Stimulated activated CD4-positive, alpha-beta T cell treated with anti-CD3 and anti-CD28 coated beads, Interleukin-15, amount 100 ng/mL, for 48 hours (primary cell): ENCODE measurements at places on chromosomes 7 and 10.

GRCh38 chr10:63573068-63573697 is 52.0 kb downstream of the REEP3 start:
- DNase-seq: no peak

GRCh38 chr10:120103738-120104560 is 211.4 kb downstream of the SEC23IP start:
- DNase-seq: no peak

GRCh38 chr10:128009372-128010126 is 102.6 kb downstream of the PTPRE start:
- DNase-seq: no peak

DNA sequence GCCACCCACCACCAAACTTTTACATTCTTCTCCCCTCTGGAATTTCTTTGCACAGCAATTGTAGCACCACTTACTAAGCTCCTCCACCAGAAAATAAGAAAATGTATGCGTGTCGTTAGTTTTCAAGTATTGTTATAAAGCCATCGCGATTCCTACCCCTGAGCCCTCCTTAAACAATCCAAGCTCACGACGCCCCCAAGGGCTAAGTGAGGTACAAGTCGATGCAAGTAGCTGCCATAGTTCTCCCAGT is 1.3 kb downstream of the FRAT2 start:
- no peak for DNase-seq

- no peak for DNase-seq
These were observed 61.6 kb downstream of the ANKRD7 start for GRCh38 chr7:118286131-118286530.

GRCh38 chr10:35172574-35172973 is 45.9 kb downstream of the CREM start:
- DNase-seq: no peak

- DNase-seq: no peak
These were observed 354.0 kb downstream of the PHF14 start for GRCh38 chr7:11327633-11328032.

DNA sequence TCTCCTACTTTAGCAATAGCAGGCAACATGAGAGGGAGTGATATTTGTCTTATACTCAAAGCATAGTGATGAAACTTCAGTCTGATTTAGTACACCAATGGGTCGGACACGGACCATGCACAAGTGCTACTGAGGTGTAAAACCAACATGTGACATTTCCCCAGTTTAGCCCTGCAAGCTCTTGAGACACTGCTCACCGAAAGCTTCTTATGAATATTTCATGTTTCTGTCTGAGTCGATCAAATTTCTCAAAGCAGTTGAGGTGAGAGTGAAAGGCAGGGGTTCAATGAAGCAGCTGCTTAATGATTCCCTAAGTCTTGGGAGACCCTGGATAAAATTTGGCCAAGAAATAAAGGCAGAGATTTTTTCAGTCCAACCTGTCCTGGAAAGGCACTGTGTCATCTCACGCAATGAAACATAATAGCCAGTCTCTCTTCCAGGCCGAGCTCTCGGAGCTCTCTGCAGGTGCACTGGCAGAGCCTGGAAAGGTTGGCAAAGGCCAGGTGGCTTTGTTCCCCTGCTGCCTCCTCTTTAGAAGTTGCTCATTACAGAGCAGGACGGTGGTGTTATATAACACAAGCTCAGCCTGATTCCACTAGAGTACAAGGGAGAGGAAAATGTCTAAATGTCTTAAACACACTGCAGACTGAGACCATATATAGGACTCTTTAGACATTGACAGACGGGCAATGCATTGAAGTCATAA is 33.9 kb upstream of the XPNPEP1 start:
- no peak for DNase-seq

- DNase-seq: no peak
These were observed 100.1 kb upstream of the GLCCI1 start for GRCh38 chr7:7868572-7868899.

- no peak for DNase-seq
These were observed 15.0 kb downstream of the FZD9 start for GRCh38 chr7:73448609-73449008.

DNA sequence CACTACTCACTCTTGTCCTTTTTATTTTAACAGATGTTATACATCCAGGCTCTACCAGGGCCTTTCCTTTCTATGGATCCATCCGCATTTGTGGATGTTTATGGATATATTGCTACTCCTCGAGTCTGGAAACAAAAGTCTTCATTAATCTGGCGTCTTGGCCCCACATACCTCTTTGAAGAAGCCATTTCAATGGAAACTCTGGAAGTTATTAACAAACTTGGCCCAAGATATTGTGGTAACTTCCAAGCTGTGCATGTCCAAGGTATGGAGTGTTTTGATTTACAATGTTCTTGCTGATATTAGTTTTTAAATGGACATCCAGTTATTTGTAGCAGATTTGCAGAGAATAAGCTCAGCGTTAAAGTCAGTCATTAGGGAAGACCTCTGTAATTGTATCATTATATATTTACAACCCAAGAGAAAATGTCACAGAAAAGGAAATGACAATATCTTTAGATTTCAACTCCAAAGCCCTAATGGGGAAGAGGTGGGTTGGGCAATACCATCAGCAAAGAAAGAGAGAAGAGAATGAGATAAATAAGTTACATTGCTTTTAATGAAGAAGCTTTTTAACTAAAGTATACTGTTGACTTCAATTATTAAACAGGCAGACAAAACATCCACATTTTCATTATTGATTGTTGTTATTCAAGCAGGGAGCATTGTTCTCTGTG is 102.1 kb downstream of the WDFY4 start:
- no peak for DNase-seq

DNA sequence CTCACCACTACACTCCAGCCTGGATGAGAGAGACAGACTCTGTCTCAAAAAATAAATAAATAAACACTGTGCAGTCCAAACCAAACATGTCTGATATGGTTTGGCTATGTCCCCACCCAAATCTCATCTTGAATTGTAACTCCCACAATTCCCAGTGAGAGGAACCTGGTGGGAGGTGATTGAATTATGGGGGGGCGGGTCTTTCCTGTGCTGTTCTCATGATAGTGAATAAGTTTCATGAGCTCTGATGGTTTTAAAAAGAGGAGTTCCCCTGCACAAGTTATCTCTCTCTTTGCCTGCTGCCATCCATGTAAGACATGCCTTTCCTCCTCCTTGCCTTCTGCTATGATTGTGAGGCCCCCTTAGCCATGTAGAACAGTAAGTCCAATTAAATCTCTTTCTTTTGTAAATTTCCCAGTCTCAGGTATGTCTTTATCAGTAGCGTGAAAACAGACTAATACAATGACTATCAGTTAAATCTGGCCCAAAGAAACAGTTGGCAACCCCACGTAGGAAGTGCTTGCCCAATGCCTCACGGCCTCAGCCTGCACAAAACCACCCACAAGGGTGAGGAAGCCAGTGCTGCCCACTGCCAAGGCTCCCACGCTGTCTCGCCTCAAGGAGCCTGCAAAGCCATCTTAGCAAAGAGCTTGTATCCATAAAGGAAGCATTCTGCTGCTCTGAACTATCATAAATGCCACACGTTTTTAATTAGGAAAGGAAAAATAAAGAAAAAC is 64.7 kb downstream of the PIK3AP1 start:
- DNase-seq: no peak

- no peak for DNase-seq
These were observed 46.8 kb downstream of the KCNH2 start for GRCh38 chr7:150931199-150931869.

GRCh38 chr7:18976715-18977471 is 140.5 kb downstream of the TWIST1 start:
- no peak for DNase-seq

- no peak for DNase-seq
These were observed 208.8 kb downstream of the KCNMA1 start for GRCh38 chr10:77428691-77429395.

DNA sequence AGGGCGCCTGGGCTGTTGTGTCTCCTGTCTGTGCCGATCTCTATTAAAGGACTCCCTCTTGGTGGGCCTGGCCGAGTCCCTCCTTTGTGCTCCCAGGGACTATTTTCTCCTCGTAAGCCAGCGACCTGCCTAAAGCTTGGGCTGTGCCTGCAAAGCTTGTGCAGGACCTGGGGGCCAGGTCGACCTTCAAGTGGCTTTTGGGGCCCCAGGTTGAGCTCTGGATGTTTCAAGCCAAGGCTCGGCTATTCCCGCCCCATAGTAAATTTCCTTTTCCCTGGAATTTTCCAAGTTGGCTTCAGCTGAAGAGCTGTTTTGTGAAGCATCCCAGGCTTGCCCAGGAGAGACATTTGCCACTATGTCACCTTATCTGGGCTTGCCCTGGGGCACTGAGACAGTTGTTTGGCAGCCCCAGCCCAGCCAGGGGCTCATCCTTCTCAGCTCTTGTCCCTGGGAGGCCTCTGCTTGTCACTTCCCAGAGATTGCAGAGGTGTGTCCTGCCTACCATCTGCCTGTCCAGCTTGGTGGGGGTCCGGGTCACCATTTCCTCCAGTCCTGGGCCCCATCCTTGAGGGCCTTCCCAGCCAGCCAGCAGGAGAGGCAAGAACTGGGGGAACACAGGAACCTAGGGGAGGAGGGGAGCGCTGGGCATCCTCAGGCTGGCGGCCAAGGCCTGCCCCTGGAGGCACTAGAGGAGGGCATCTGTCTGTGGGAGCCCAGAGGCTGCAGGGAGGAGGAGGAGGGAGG is 20.2 kb downstream of the ZMIZ2 start:
- no peak for DNase-seq

DNA sequence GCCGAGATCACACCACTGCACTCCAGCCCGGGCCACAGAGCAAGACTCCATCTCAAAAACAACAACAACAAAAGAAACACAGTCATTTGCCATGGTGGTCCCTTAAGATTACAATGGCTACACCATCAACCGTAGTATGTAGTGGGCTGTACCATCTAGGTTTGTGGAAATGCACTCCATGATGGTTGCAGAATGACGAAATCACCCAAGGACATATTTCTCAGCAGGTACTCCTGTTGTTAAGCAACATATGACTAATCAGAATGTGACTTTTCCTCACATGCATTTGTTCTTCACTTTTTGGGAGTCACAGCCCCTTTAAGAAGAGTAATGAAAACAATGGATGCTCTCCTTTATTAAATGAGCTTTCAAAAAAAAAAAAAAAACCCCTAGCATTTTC is 11.0 kb downstream of the SVIL start:
- no peak for DNase-seq

- no peak for DNase-seq
These were observed 94.8 kb downstream of the PRPF18 start for GRCh38 chr10:13681528-13681927.

- DNase-seq: no peak
These were observed 185.2 kb downstream of the HGF start for GRCh38 chr7:81584667-81585066.

- no peak for DNase-seq
These were observed 24.7 kb downstream of the GHRHR start for GRCh38 chr7:30988351-30989005.

- no peak for DNase-seq
These were observed 276.2 kb downstream of the FGFR2 start for GRCh38 chr10:121322046-121322445.

DNA sequence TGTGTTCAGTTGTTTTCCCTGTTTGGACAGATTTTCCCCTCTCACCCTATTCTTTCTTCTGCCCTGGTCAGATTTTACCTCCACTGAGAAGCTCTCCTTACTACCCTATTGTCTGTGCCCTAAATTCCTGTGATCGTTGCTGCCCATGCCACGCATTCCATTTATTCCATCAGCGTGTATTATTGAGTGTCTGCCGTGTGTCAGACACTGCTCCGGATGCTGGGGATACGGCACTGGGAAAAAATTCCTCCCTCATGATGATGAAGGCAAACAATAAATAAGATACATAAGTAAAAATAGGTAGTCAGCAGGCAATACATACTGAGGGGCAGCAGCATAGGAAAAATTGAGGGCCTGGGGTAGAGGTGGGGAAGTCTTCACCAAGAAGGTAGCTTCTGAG is 86.8 kb downstream of the FANK1 start:
- no peak for DNase-seq

DNA sequence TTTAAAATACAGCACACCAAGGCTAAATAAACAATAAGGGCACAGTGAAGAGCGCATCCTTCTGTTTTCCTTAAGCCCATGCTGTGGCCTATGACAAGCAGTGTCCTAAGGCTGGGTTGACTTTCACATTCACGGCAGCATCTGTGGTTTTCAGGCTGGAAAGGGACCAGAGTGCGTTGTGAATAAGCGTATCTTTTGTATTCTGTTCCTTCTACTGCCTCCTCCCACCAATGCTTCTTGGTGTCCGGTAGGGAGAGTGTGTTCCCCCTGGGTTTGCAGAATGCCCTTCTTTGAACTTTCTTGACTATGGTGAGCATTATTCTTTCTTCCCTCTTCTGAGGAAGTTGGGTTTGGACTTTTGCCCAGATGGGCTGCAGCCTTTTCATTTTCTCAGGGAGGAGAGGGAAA is 73.6 kb downstream of the ABCA13 start:
- DNase-seq: no peak

- no peak for DNase-seq
These were observed 8.3 kb downstream of the AEBP1 start for GRCh38 chr7:44112231-44112996.

DNA sequence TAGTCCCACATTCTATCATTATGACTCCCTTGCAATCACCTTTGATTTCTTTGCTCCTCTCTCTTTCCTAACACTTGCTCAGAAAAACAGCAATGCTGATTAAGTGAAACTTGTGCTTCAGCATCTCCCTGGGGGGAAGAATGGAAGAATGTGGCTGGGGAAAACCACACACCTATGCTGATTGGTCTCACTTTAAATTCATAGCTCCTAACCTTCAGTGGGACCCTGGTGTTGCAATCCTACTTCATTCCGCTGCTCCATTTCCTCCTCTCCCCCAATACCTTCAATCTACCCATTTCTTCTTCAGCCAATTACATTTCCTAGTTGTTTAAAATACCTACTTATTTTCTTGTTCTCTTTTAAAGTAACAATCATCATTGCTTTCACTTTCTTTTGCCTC is 1166.7 kb upstream of the C7orf33 start:
- no peak for DNase-seq

GRCh38 chr10:63266391-63267316 is 133.5 kb downstream of the NRBF2 start:
- no peak for DNase-seq

DNA sequence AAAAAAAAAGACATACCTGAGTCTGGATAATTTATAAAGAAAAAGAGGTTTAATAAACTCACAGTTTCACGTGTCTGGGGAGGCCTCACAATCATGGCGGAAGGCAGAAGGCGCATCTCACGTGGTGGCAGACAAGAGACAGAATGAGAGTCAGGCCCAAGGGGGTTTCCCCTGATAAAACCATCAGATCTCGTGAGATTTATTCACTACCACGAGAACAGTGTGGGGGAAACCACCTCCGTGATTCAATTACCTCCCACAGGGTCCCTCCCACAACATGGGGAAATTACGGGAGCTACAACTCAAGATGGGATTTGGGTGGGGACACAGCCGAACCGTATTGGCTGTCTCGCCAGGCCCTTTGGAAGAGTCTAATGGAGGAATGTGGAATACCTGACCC is 9.0 kb upstream of the MAFK start:
- DNase-seq: no peak
